ENCODE measurements at places on chromosomes 7 and 10.

DNA sequence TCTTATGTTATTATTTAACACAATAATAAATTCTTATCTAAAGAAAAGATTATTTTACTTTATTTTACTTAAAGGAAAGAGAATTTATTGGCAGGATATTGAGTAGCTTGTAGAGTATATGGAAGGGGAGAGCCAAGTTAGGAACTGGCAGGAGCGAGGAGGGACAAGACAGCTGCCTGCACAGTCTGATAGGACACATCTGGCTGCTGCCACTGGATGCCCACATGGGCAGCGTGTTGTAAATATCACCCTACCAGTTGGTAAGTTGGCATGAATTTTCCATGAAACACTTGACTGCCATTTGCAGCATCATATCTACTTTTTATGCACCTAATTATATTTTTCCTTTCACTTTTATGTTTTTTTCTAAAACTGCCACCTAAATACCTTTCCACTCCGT is 19.6 kb downstream of the SRI start:
- no peak for DNase-seq

- DNase-seq, result no peak
Measured at GRCh38 chr10:129961157-129961701, 2.8 kb downstream of the EBF3 start.

DNA sequence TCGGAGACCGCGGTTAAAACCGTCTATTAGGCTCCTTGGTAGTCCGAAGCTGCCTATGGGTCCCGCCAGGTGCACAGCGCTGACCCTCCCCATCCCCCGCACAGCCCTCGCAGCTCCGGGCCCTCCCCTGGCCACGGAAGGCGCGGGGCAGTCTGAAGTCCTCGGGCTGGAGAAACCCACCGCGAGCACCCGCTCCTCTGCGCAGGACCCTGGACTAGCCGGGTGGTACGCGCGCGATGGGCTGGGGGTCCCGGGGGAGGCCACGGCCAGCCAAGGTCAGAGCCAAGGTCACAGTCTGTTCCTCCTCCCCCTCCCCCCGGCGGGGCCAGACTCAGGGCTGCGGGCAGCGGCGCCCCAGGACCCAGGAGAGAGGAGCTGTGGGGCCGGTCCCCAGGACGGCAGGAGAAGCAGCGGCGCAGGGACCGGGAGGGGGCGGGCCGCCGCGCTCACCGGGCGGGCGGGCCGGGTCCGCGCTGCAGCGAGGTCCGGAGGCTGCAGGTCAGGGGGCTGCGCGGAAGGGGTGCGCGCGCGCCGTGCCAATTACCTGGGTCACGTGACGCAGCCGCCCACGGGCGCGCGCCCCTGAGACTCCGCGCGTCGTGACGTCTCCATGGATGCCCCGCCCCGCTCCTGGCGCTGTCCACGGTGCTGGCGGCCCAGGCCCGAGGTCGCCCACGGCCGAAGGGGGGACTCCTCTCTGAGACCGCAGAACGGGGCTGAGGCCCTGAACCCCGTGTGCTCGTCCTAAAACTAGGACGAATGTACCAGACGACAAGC is at the start of gene OGDHL:
Gene OGDHL (minus strand): TSS at position 535 of the 777 bp plus-strand sequence. CDS start 3,731 bp downstream, outside the sequence.
- no peak for DNase-seq

DNA sequence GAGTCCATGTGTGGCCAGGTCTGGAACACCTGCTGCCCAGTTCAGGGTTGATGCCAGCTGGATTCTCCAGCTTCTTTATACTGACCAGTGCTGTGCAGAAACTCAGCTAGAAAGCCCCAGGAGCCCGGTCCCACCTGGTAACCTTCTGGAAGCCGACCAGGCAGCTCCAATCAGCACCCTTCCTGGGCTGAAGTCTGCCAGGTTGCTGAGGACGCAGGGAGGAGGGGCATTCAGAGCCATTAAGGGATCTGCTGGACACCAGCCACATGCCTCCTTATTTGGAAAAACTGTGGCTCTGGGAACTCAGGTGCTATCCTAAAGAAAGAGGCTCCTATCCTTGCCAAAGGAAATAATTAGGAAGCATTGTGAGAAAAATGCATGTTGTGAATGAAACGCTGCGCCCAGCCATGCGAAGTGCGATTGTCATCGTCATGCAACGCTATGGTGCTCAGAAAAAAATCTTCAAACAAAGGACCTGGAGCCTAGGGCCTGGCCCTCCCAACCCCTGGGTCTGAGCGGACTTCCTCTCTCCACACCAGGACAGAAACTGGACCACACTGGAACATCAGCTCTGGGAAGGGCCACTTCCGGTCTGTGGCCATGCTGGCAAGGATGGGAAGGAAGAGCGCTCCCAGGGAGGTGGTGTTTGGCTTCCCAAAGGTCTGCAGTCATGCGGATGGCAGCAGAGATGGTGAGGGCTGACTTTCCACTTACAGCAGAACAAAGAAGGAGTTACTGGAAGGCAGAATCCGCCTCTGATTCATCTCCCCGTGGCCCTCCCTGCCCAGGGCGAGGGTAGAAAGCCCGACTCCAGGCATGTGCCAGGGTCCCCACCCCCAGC is 90.1 kb downstream of the FAM53B start:
- no peak for DNase-seq

All from GF-D8 (cell line).